ENCODE measurements at places on chromosomes 12 and 14.

GRCh38 chr14:24282736-24283135 lies 11.3 kb upstream of the RABGGTA start:
- DNase-seq: no peak

DNA sequence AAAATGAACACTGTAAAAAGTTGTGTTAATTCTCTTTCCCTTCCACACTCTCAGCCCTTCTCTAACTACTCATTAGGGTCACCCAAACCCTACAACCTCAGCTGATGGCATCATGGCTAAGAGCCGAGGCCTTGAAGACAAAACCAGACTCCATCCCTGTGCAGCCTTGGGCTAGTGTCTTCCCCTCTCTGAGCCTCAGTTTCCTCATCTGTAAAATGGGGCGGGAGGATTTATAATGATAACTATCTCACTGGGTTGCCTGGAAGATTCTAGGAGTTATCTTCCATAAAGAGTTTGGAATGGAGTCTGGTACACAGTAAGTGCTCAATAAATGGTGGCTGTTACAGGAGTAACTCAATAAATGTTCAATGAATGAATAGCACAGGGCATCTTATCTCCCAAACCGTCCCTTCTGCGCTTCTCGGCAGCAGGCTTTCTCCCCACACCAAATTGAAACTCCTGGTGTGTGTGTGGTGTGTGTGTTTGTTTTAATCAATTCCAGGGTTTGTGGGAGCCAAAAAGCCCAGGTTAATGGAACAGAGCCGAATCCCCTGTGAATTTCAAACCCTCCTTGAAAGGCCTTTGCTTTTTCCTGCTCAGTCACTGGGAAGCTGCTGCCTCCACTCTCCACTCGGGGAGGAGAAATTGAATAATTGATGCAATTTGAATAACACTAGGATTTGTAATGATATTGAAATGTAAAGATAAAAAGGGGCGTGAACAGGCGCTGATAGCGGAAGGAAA lies 61.2 kb upstream of the FAM222A start:
- DNase-seq: no peak

- DNase-seq: no peak
Observed at GRCh38 chr14:59330455-59330854, 134.7 kb downstream of the GPR135 start.

GRCh38 chr12:72273499-72273837 lies 1.3 kb downstream of the TRHDE start:
- DNase-seq: no peak

DNA sequence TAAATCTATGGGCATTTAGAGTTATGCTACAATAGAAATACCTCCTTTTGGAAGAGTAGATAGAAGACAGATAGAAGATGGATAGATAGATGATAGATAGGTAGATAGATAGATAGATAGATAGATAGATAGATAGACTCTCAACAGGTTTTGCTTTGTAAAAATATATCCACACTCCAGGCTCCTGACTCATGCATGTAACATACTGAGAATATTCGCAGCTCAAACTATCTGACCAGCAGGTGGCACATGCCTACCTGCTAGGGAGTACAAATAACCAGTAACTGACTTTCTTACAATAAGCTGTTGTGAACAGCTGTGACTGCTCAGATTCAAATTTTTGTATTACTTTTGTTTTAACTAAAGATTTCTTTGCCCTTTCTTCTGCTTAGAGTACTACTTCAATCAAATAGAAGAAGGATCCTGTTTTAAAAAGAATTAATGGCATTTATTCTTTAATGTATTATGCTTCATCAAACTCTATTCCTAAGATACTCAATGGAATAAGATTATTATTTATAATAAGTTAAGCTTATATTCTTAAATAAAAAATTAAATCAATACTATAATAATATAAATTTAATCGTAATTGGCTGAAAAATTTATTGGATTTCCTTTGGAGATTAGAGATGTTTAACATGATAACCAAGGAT lies 15.8 kb upstream of the CPNE8 start:
- DNase-seq: no peak

DNA sequence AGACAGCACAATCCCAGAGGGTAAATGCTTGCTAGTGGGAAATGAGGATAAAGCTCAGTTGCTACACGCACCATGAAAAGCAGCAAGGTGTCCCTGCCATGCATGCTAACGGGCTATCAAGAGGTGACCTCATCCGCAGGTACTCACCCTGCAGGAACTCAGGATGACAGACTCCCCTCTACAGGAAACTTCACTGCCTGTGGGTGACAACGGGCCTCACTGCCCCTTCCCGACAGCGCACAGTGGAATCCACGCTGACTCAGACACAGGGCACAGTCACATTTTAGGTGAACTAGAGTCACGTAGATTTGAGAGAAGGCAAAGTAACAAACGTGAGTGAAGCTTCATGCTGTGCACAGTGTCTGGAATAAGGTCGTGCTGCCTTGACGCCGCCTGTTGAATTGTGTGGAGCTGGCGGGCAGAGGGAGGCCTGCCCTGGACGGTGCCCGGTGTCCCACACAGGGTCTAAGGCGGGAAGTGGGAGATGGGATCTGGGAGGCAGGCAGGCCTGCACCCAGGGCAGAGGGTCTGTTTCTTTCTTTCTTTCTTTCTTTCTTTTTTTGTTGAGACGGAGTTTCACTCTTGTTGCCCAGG lies 331.8 kb downstream of the TMEM132D start:
- no peak for DNase-seq

DNA sequence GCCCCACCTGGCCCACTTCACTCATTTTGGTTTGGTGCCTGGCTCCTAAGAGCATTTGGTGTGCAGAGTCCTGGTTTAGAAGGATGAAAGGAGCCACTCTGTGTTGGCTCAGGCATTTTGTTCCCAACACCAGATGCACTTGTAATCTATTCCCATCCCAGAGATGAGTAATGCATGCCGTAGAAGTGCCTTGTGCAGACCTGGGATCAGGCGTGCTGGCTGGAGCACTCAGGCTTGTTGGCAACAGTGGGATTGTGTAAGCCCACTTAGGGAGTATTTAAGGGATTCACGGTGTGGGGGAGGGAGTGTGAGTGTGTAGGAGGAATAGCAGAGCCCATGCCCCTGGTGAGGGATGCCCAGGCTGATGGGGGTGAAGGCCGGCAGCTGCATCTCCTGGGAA lies 501.5 kb upstream of the TBX3 start:
- no peak for DNase-seq

- no peak for DNase-seq
Observed at GRCh38 chr12:131007031-131007739, 53.5 kb downstream of the ADGRD1 start.

DNA sequence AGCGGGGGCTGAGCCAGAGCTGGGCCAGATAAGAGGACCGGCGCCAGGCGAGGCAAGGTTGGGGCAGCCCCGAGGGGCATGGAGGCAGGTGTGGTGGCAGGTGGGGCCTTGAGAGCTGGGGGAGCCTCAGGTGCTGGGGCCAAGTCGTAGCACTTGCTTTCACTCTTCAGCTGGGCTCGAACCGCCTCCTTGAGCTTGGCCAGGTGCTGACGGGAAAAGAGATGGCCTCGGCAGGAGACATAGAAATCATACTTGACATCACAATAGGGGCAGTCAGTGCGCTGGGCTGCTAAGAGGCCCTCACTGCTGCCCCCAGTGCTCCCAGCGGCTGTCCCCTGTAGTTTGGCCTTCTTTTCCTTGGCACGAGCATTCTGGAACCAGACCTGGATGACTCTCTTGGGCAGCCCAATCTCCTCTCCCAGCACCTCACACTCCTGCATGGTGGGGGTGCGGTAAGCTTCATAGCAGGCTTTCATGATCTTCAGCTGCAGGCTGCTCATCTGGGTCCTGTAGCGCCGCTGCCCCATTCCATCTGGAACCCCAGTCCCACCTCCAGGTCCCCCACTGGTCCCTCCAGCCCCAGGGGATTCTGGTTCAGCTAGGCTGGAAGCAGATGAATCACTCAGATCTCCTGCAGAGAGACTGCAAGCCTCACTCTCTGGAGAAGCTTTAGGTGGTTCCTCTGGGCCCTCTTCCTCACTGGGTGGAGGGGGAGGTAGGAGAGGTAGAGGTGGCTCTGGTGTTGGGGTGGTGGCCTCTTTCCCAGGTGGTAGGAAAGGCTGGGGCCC lies 28.1 kb downstream of the ZFHX2 start:
- no peak for DNase-seq

DNA sequence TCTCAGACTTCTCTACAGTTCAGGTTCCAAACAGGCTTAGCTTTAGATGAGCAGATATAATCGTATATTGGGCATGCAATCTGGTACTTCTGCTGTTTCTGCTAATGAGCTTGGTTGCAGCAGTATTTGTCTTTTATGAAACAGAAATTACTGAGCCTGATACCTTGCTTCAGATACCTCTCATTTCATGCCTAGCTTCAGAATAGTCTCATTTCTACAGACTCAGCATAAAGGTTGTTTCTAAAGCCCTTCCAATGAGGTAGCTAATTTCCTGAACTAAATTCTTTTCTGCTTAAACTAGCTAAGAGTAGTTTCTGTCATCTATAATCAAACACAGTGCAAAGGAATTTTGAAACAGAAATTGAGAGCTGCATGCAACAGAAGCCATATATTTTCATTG lies 275.0 kb upstream of the KITLG start:
- DNase-seq: no peak

DNA sequence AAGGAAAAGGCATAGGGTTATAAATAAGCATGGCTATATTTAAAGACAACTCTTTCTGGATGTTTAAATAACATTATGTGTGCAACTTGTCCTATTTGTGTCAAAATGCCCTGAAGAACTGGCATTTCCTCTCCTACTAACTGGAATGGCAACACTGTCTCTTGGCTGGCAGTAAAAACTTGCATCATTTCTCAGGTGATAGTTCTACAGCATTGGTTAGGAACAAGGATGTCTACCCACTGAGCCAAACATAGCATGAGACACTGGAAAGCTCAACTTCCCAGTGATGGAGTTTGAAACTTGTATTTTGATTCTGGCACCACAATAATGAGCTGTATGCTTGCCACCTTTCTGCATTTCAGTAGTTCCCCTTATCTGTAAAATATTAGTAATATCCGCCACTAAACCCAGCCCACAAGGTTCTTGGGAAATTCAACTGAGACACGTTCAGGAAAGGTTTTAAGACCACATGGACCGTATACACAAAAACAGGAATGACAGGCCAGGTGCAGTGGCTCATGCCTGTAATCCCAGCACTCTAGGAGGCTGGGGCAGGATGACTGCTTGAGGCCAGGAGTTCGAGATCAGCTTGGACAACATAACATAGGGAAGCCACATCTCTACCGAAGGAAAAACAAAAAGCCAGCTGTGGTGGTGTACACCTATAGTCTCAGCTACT lies 5.1 kb downstream of the SLC38A2 start:
- DNase-seq: no peak

DNA sequence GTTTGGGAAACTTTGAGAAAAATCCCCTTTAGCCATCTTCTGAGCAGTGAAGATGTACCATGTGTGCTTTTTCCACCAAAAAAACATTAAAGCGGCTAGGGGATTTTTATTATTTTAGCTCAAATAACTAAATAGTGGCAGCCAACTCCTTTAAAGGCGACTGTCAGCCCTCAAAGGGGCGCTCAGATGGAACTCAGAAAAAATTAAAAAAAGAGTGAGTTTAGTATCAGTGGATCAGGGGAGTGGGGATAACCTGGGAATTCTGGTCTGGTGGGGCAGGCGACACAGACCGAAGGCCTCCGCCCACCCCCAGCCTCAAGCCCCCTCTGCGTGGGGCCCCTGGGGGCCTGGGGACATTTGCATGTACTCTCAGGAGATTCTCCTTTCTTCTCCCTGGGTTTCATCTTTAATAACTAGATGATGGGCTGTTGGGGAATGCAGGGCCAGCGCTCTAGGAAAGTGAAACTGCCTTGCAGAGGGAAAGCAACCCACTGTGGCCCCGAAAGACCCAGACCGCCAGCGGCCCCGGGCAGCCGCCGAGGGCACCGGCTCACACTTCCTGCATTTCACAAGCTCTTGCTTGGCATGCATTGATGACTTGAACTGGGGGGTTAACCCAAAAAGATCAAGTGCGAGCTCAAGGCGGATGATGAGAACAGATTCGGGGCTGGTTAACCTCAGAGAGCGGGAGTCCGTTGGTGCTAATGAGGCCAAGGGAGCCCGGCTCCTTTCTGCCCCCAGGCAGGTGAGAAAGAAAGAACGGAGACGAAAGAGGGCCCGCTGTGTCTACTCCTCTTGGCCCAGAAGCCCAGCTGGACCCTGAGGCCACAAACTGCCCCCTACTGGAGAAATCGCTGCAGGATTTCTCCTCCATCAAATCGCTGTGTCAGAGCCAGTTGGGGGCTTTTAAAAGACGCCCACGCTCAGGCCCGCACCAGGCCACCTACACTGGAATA lies 7.3 kb upstream of the BATF start:
- no peak for DNase-seq

GRCh38 chr14:89226801-89227495 lies 190.1 kb downstream of the FOXN3 start:
- DNase-seq: no peak

- no peak for DNase-seq
Observed at GRCh38 chr14:54675236-54676128, 108.6 kb downstream of the SAMD4A start.

DNA sequence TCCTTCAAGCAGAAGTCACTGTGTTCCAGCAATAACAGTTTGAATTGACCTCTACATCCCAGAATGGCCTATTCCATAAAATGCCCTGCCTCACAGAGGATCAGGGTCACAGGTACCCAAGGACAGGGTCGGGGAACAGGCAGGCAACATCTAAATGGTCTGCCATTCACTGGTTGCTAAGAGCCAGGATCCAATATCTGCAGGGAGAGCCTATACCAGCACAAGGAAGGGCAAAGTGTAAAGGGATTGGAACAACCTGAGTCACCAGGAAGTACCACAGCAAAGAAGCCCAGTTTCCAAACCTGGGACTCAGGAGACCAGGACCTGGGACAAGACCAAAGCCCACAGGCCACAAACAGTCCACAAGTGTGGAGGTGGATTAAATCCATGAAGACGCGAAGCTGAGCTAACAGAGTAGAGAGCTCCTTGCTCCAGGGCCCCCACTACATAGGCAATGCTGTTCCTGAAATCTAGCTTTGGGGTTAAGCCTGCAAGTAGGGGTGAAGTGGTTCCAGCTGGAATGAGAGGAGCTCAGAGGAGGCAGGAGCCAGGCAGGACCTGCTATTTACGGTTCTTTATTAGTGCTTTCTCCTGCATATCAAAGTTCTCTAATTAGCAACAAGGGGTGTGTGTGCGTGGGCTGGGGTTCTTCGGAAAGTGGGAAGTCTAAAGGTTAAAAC lies 274.3 kb downstream of the BCL11B start:
- DNase-seq: no peak

GRCh38 chr14:74733221-74733620 lies 20.3 kb downstream of the FCF1 start:
- DNase-seq: no peak

DNA sequence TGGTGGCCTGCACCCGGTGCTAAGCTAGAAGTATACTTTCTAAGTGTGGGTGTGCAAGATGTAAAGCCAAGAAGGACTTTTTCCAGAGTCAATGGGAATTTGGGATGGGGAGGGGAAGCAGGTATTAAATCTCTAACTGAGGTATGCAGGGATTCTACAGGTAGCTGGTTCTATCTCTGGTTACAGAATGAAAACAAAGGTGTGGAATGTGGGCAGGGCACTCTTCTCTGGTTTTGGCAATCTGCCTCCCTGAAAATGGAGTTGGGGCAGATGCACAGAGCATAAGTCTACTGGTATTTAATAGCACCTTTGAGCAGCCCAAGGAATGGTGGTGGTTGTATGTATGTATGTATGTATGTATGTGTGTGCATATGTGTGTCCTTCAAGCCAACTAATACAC lies 66.7 kb upstream of the PPP1R12A start:
- DNase-seq: no peak

GRCh38 chr14:92680781-92681650 lies 67.4 kb downstream of the LGMN start:
- DNase-seq: no peak
